ENCODE measurements at places on chromosomes 7 and 10. TPM values are rescaled to one million over a fixed set of nuclear protein-coding genes. Genes with fewer than 3 reads are reported as not detected.

DNA sequence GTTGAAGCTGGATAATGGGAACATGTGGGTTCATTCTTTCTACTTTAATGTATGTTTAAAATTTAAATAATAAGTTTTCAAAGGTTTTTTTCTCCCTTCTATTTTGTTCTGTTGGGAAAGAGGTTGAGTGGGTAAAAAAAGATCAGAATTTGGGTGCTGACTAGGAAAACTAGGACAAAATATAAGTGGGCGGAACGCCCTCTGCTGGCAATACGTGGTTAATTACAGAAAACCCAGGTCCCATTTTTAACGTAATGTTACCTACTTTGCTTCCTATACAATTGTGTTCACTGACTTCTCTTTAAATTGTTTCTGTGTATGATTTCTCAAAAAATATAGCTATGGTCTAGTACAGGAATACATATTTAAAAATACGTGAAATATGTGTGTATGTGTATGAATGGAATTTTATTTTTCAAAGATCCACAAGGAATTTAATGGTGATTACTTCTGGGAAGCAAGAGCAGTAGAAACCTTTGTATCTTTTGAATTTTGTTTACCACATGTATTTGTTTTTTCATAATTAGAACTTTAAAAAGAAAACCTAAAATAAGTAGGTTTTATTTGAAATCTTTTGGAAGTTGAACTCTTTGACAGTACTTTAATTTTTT is 8.7 kb downstream of the ECD start:
- DNase-seq: peak; percentile 58
- H3K4me3 ChIP-seq: peak overlapping the region; percentile 66
- no peak overlapping the region for H3K27ac ChIP-seq
- peaks cover 30% of the 10 kb centered on the region for H3K36me3 ChIP-seq
- H3K27me3 ChIP-seq: no peaks in the 10 kb centered on the region

- DNase-seq: no peak
- no peaks in the 10 kb centered on the region for H3K27me3 ChIP-seq
- H3K36me3 ChIP-seq: no peaks in the 10 kb centered on the region
- H3K4me3 ChIP-seq: no peak overlapping the region
- no peak overlapping the region for H3K27ac ChIP-seq
Observed at GRCh38 chr7:84389242-84389641, 194.7 kb upstream of the SEMA3A start.

- H3K4me3 ChIP-seq: no peak overlapping the region
- H3K27ac ChIP-seq: no peak overlapping the region
- no peaks in the 10 kb centered on the region for H3K36me3 ChIP-seq
Observed at GRCh38 chr10:11440250-11441150, 170.9 kb downstream of the USP6NL start.

Gene WDR86
- 29.8 TPM for total RNA-seq

Gene SLC25A40
- total RNA-seq: 39.0 TPM

Gene PDK4
- not detected for total RNA-seq

Gene MKRN1
- total RNA-seq: 69.3 TPM
